Karpas-422 (cell line): ENCODE measurements at places on chromosomes 1 and 21. TPM values are rescaled to one million over a fixed set of nuclear protein-coding genes. Genes with fewer than 3 reads are reported as not detected.

GRCh38 chr1:66711420-66711819 lies 40.8 kb upstream of the DYNLT5 start:
- no peaks in the 10 kb centered on the region for H3K36me3 ChIP-seq
- H3K4me1 ChIP-seq, result no peaks in the 10 kb centered on the region
- no peaks in the 10 kb centered on the region for H3K27me3 ChIP-seq
- peak; percentile 43 for DNase-seq
- H3K27ac ChIP-seq, result no peak overlapping the region

GRCh38 chr21:44353191-44353970 lies at the start of gene TRPM2:
TRPM2 (plus strand) TSS chr21:44353621; CDS start chr21:44353701, 80 bp downstream.
- H3K27me3 ChIP-seq, result no peaks in the 10 kb centered on the region
- no peaks in the 10 kb centered on the region for H3K36me3 ChIP-seq
- no peak for DNase-seq

DNA sequence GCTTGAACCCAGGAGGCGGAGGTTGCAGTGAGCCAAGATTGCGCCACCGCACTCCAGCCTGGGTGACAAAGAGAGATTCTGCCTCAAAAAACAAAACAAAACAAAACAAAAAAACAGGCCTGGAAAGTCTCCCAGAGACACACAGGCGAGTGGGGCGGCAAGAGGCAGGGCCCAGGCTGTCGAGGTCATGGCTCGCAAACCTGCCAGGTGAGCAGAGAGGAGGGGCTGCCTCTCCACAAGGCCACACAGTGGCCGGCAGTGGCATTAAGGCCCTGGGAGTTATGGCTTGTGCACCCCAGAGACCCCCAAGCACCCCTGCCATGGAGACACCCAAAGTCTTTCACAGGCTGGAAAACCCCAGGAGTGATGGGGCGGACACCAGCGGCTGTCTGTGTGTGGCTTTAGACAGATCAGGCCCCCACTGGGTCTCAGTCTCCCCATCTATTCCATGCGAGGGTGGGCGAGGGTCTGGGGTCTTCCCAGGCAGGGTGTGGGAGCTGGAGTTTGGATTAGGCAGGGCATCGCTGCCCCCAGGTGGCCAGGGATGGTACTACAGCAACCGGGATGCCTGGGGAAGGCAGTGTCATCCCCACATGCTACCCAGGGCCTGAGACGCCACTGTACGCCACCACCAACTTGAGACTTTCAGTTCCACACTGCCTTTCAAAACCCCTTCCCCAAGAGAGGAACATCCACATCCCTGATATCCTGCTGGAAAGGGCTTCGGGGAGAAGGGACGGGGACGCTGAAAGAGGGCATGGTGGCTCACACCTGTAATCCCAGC lies 7.3 kb upstream of the CTRC start:
- H3K4me1 ChIP-seq, result no peaks in the 10 kb centered on the region
- no peak overlapping the region for H3K4me3 ChIP-seq
- DNase-seq, result peak; percentile 84
- no peaks in the 10 kb centered on the region for H3K27me3 ChIP-seq

DNA sequence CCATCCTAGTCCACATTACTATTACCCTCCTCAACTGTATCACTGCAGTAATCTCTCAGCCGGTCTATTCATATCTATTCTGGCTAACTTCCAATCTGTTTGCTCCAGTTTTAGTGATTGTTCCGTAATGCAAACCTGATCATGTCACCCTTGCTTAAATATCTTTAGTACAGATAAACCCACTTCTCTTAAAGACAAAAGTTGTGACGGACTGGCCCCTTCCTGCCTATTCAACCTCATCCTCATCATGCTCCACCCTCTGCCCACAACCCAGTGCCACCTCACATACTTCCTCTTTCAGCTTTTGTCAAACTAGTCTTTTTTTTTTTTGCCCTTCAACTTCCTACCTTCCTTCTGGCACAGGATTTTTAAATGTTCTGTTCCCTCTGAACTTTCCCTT lies 2.8 kb upstream of the C1orf162 start:
- H3K27ac ChIP-seq, result peak overlapping the region; percentile 60
- H3K4me3 ChIP-seq, result peak overlapping the region; percentile 30; the same call in 1 of the 2 replicates
- peaks cover 14% of the 10 kb centered on the region for H3K4me1 ChIP-seq
- H3K36me3 ChIP-seq, result peaks cover 9% of the 10 kb centered on the region; the same call in 1 of the 2 replicates
- DNase-seq, result peak; percentile 77

GRCh38 chr1:93679546-93679945 lies 2.1 kb downstream of the BCAR3 start:
- H3K27me3 ChIP-seq, result no peaks in the 10 kb centered on the region
- peaks cover 51% of the 10 kb centered on the region for H3K4me1 ChIP-seq

- no peak overlapping the region for H3K4me3 ChIP-seq
- H3K4me1 ChIP-seq, result no peaks in the 10 kb centered on the region
- no peak for DNase-seq
- no peaks in the 10 kb centered on the region for H3K36me3 ChIP-seq
- no peak overlapping the region for H3K27ac ChIP-seq
- no peaks in the 10 kb centered on the region for H3K27me3 ChIP-seq
These were observed 107.1 kb downstream of the TAS1R2 start for GRCh38 chr1:18752409-18752808.

- no peak overlapping the region for H3K4me3 ChIP-seq
- H3K36me3 ChIP-seq, result no peaks in the 10 kb centered on the region
- no peak for DNase-seq
- H3K27me3 ChIP-seq, result no peaks in the 10 kb centered on the region
These were observed 42.4 kb downstream of the OLFML3 start for GRCh38 chr1:114021665-114022099.

- H3K4me3 ChIP-seq, result no peak overlapping the region
- no peak overlapping the region for H3K27ac ChIP-seq
- no peaks in the 10 kb centered on the region for H3K36me3 ChIP-seq
- peaks cover 9% of the 10 kb centered on the region for H3K4me1 ChIP-seq
These were observed 25.3 kb downstream of the A3GALT2 start for GRCh38 chr1:33295450-33296081.

GRCh38 chr1:40226192-40226591 lies 21.5 kb upstream of the TMCO2 start:
- DNase-seq, result no peak
- H3K36me3 ChIP-seq, result peaks cover 21% of the 10 kb centered on the region; the same call in 1 of the 2 replicates
- no peaks in the 10 kb centered on the region for H3K27me3 ChIP-seq
- peaks cover 34% of the 10 kb centered on the region for H3K4me1 ChIP-seq

DNA sequence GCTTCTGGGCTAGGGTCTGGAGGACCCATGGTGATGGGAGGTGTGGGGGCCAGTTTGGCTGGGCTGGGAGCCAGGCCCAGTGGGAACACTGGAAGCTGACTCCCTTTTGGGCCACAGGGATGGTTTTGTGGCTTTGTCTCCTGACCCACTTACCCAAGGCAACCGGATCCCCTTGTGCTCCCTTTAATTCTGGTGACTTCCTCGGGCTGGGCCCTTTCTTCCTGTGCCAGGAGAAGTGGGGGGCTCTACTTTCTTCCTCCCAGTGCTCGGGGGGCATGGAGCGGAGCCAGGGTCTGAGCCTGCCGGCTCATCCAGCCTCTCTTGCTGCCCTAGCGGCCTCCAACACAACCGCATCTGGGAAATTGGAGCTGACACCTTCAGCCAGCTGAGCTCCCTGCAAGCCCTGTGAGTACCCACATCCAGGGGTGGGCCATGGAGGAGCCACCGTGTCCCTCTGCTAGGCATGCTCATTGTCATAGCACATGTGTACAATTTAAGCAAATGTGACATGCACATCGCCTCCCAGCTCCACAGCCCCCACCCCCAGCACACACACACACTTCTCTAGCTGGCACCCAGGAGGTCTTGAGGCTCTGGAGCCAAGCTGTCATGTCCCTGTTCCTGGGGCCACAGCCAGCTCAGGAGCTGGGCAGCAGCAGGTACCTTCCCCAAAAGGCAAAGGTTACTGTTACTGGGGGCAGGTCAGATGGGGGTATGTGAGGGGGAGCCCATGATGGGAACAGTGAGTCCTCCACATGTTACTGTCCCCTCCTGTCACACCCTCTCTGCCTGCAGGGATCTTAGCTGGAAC lies 35.0 kb downstream of the UBE2T start:
- DNase-seq, result no peak
- H3K27ac ChIP-seq, result no peak overlapping the region
- no peaks in the 10 kb centered on the region for H3K4me1 ChIP-seq
- H3K4me3 ChIP-seq, result no peak overlapping the region

- DNase-seq, result no peak
- no peak overlapping the region for H3K27ac ChIP-seq
- no peaks in the 10 kb centered on the region for H3K27me3 ChIP-seq
- H3K4me3 ChIP-seq, result no peak overlapping the region
These were observed 286.3 kb downstream of the MATN1 start for GRCh38 chr1:30437059-30437576.

GRCh38 chr1:62076286-62076685 lies 118.4 kb upstream of the L1TD1 start:
- no peak overlapping the region for H3K27ac ChIP-seq
- no peak overlapping the region for H3K4me3 ChIP-seq
- H3K27me3 ChIP-seq, result no peaks in the 10 kb centered on the region
- no peaks in the 10 kb centered on the region for H3K36me3 ChIP-seq

DNA sequence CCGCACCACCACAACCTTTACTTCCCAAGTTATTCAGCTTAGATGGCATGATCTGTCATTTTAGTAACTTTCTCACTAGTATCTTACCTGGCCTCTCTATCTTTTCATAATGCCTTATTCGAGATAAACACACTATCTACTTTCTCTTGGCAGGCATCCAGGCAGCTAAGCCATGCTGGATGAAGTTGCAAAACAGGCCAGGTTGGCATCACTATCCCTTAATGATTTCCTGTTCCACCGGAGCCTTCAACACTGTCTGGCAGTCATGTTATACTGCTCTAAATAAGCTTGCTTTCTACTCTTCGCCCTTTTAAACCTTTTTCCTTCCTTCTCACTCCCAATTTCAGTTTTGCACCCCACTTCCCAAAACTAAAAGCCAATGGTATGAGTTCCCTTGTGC lies 12.0 kb upstream of the KCNH1 start:
- H3K4me1 ChIP-seq, result no peaks in the 10 kb centered on the region
- no peaks in the 10 kb centered on the region for H3K27me3 ChIP-seq
- H3K36me3 ChIP-seq, result no peaks in the 10 kb centered on the region

Gene FAF1
- total RNA-seq, result 51.5 and 112 TPM in 2 replicates

Gene BACE2
- not detected in 2 replicates for total RNA-seq

Gene NMNAT2
- total RNA-seq, result not detected in 2 replicates
